Tongue (tissue), 3 donors: ENCODE measurements at places on chromosomes 7 and 10.

DNA sequence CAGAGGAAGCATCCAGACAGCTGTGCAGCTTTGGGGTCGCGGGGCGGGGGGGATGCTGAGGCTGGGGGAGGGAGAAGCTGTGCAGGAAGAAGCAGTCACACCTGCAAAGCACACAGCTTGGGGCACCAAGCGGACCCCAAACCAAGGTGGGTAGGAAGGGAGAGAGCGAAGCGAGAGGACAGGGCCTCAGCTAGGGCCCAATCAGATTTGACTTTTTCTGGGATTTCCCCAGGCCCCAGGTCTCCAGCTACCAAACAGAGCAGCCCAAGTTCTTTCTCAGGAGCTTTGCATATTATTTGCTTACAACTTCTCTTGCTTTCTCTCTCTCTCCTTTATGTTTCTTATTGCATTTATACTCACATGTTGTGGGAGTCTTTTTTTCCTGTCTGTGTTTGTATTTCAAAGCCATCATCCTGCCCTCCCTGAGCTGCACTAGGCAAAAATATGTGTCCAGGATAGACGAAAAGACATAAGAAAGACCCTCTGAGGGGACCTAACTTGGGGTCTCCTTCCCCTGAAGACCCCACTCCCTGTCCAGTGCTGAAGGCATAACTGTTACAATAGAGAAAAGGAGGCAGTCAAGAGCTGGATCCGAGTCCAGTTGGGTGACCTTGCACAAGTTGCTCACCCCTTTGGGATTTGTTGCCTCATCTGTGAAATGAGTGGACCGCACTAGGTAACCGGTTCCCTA lies 50.6 kb upstream of the SMNDC1 start:
- DNase-seq, result no peak

DNA sequence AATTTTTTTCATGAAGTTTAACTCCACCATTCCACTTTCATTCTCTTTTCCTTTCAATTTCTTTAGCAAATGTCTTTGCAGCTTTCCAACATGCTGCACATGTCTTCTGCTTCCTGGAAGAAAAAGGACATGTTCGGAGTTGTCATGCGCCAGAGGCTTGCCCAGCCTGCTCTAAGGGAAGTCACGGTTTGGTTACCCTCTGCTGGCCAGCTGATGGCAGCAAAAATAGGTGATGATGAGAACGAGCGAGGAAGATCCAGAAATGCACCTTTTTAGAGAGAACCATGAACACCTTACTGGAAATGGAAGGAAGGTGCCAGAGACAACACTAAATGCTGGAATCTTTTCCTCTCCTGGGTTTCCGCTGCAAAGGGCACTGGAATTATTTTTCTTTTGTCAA lies 4.9 kb upstream of the ZSCAN21 start:
- no peak for DNase-seq

DNA sequence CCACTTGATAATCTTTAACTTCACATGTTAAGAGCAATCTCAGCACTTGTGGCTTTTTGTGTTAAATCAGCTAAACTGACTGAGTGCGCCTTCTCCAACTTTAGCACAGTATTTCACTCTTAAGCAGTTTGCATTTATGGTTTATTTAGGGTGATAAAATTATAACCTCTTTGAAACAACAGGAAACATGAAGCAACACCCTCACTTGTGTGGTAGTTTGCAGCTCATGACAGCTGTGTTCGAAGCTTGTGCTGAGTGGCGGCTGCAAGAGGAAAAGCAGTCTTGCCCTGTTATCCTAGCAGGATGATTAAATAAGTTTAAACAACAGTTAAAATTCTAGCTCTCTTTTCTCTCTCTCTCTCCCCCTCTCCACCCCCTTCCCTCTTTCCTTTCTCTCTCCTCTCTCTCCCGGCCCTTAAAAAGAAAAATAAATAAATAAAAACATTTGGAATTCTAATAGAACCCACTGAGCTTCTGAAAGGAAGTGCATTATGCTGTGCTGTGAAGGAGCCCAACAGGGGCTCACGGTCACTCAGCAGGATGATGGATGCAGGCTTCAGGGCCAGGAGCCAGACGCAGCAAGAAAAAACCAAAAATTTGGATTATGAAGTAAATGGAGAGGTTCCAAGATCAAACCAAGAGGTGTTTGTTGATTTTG lies 25.2 kb downstream of the OGDH start:
- peak; percentile 58 for DNase-seq

- no peak for DNase-seq
Observed at GRCh38 chr7:109094-109493, 83.3 kb upstream of the FAM20C start.

GRCh38 chr7:25868509-25868908 lies 283.5 kb upstream of the NFE2L3 start:
- no peak for DNase-seq

- DNase-seq, result no peak
Observed at GRCh38 chr7:46568420-46569132, 647.5 kb upstream of the IGFBP3 start.
